ENCODE measurements at places on chromosomes 2 and 18.

DNA sequence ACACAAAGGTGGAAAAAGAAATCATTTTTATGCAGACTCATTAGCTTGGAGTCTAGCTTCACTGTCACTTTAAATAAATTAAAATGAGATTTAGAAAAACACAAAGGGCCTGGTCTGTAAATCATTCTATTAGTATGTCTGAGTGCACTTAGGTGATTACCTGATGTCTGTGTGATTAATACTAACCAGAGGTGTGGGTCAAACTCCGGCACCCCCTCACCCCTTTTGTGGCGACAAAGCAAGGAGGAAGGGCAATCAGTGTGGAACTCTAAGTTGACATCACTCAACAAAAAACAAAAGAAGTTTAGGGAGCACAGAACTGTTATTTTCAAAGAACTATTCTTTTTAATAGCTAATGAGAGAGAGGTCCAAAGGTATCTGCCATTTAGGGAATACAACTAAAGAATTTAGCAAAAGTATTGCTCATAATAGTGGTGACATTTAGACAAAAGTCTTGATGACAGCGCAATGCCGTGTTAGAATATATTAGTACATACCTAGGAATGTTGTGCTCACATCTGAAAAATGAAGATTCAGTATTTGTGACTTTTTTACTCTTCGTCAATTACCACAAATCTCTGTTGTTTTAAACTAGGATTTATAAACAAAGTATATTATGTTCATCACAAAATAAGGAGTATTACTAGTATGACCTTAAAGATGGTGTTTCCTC is 66.3 kb downstream of the ZEB2 start:
- no peak for DNase-seq

DNA sequence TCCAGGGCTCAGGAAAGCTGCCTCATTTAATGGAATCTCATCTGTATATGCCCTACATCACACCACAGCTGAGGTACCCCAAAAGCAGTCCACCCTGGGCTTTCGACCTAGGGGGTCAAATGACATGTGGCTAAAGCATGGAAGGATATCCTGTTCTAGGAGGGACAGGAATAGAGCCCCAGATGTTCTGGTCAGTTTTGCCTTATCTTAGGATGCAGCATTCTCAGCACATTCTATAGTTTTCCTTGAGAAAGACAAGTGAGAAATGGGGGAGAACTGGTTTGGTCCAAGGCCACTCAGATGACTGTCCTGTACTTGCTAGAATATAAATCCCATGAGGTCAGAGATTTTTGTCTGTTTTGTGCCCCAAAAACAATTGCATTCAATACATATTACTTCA is 688.0 kb upstream of the ZEB2 start:
- DNase-seq: no peak

- DNase-seq: no peak
These were observed 95.4 kb downstream of the NFATC1 start for GRCh38 chr18:79491081-79491551.

DNA sequence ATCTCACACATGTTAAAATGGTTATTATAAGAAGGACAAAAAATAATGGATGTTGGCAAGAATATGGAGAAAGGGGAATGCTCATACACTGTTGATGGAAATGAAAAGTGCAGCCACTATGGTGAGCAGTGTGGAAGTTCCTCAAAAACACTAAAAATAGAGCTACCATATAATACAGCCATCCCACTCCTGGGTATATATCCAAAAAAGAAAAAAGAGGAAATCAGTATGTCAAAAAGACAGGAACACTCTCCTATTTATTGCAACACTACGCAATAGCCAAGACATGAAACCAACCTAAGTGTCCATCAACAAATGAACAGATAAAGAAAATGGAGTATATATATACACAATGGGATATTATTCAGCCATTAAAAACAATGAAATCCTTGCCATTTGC is 642.6 kb downstream of the RNF144A start:
- no peak for DNase-seq

GRCh38 chr2:234363647-234364294 is 133.1 kb downstream of the ARL4C start:
- no peak for DNase-seq

DNA sequence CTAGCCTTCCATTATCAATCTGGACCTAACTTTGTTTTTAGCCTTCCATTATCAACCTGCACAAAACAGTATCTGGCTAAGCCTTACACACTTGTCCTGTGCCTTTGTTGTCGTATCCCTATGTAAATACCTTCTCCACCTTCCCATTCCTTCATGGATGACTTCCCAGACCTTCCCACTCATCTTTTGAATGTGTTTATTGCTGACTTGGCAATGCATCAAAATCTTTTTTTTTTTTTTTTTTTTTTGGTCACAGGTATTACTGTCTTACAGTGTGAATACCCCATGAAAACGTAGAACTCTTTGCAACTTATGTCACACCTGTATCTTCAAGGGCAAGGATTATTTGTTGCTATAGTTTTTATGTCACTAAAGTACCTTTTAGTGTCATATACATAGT is 25.7 kb downstream of the RPE start:
- DNase-seq: no peak

DNA sequence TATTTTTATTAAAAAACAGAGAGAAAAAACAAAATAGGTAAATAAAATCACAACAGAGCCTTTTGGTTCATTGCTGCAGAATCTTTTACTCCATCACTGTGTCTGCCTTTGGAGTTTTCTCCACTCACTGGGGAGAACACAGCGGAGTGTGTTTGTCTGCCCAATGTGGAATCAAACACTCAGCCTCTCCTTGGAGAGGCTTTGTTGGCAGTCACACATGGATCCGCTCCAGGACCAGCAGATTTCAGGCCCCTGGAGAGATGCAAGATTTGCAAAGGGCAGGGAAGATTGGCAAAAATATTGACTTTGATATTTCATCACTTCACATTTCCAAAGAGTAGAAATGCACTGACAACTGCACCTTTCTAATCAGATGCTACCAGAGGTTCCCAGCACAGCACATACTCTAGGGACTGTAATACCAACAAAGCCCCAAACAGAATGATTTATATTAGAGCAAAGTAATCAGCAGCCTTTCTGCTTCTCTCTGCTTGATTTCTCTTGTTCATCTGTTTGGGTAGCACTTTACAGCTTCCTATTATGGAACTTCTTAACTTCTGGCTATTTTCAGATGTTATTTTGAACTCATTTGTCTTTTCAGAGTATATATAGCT is 1898.8 kb upstream of the PIK3C3 start:
- DNase-seq: no peak

- DNase-seq: no peak
These were observed 262.1 kb downstream of the EPHA4 start for GRCh38 chr2:221309892-221310583.
